ENCODE measurements at places on chromosomes 12 and 14.

DNA sequence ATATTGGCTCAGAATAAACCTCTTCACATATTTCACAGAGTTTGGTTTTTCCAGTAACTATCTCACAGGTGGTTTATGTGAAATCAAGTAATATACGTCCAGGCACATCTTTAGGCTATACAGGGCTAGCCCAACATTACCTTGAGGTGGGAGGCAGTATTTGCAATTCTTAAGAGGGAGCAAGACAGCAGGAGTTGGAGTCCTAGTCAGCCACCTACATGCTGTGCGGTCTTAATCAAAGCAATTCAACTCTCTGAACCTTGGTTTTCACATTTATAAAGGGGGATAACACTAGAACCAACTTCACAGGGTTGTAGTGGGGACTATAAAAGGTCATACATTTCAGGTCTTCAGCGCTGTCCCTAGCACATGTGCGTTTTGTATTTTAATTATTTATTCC, 73.5 kb upstream of the FICD start:
- DNase-seq = no peak

DNA sequence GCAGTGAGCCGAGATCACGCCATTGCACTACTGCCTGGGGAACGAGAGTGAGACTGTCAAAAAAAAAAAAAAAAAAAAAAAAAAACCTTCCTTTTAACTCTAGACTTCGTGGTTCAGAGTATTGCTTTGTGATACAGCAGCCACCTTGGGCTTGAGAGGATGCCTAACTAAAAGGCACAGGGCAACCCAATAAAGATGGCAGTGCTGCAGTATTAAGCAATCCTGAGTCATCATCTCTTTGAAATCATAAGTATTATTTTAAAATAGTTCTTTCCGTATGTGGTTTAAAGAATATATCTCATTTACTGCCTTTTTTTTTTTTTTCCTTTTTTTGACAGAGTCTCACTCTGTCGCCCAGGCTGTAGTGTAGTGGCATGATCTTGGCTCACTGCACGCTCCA, 116.1 kb downstream of the PLEKHA5 start:
- DNase-seq = no peak

DNA sequence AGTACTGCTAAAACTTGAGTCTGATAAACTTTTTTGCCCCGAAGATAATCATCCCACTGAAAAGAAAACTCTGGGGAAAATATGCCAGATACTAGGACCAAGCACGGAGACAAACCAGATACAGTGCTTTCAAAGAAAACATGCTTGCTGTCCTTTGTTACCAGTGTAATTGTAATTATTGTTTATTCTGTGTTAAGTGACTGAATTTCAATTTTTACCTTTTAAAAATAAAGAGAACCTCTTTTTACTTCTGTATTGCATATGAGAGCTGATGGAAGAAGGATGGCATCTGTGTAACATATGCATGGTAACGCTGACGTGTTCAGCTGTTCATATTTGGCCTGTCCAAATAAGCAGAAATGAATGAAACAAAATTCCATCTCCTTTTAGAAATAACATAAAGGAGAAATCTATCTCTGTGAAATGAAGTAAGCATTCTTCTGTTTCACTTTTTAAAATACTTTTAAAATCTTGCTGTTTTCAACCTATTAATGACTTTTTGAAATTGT, 22.5 kb downstream of the SLC35E3 start:
- no peak for DNase-seq

DNA sequence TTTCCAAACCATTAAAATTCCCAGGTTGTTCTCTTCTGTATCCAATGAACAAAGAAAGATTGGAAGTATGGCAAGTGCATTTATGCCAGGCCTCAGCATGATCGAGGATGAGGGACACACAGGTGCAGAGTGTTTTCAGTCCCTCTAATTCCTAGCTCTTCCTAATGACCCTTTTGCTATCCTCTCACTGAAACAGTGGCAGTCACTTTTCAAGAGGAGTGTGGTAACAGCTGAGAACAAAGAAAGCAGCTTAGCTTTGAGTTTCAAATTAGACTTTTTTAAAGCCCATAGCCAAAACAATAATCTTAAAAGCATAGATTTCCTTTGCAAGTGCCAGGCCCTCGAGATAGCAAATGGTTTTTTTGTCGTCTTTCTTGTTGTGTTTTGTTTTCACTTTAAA, 110.8 kb downstream of the KCNH5 start:
- no peak for DNase-seq

- no peak for DNase-seq
Measured at GRCh38 chr14:104436741-104437701, 142.5 kb upstream of the C14orf180 start.

DNA sequence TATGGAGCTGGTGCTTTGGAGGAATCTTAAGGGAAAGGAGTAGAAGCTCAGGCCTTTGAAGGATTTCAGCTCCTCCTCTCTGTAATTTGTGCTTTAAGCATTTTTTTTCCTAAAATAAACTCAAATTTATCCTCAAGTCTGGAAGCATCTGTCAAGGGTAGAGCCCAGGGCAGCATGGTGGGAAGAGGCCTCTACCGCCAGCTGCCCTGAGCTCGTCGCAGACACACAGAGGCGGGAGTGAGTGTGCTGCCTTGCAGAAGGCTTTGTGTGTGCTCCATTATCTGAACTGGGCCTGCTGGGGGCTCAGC, 9.3 kb downstream of the DHRS2 start:
- DNase-seq = no peak

DNA sequence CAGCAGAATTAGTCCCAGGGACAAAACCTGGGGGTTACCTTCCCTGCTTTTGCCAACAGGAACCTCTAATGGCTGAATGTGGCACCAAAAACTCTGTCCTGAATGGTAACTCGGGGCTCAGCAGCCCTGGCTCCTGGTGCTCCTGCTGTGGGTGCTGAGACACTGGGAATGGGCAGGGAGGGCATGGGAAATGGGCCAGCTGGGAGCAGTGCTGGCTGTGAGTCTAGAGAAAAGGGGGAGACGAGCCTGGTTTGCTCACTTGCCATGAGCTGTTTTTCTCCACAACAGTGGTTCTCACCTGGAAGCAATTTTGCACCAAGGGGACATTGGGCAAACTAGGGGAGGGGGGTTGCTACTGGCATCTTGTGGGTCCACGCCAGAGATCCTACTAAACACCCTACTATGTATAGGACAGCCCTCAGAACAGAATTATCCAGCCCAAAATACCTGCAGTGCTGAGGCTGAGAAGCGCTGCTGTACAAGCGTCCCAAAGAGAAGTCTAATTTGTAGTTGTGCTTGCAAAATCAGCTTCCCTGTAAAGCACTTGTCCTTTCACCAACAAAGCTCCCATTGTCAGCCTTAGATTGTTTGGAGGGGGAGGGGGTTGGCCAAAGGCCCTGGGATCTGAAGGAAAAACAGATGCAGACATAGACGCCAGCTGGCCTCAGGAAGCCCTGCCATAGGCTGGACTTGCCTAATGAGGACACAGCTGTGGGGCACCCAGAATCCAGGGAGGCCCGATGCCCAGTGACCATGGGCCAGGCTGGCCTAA, 3.6 kb downstream of the LRRC74A start:
- no peak for DNase-seq

DNA sequence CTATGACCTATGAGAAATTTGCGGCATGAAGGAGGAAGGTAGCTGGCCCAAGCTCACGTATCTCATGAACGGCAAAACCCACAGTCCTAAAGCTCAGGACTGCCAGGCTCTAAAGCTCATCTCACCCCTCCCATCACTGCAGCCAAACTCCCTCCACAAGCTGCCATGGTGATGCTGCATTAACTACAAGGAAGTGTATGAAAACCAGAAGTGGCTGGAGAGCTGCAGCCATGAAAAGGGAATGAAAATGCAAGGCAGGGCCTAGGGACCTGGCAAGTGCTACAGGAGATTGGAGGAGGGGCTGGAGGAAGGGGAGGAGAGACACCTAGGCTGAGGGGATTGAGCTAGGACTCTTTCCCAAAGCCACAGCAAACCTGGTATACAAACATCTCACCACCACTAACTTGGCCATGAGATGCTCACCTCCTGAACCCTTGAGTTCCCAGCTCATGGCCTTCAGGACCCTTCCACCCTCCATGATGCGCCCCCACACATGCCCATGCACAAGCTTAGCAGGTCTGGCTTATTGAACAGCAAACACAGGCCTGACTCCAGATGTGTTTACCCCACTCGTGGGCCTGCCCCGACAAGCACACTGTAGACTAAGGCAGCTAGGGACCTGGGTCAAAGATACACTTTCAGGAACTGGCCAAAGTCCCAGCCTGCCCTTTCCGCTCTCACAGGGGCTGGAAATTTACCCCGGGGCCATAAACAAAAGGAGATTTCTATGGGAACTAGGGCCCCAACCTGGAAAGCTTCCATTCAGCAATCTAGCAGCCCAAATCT, 42.0 kb downstream of the LTBP2 start:
- DNase-seq = no peak

GRCh38 chr14:105324080-105324778, 9.7 kb downstream of the PACS2 start:
- DNase-seq = no peak

DNA sequence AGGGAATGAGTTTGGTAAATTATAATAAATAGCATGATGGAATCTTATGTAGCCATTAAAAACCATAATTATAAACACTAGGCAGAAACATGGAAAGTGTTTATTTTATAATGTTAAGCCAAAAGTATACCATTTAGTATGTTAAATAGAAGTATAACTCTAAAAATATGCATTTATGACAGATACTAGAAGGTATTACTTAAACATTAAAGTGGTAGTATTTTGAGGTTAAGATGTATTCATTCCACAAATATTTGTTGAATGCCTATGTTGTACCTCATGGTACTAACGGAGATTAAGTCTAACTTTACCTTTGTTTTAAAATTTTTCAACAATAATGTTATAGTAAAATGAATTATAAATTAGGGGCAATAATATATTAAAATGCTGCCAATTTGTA, 24.1 kb downstream of the TTC8 start:
- DNase-seq = no peak

DNA sequence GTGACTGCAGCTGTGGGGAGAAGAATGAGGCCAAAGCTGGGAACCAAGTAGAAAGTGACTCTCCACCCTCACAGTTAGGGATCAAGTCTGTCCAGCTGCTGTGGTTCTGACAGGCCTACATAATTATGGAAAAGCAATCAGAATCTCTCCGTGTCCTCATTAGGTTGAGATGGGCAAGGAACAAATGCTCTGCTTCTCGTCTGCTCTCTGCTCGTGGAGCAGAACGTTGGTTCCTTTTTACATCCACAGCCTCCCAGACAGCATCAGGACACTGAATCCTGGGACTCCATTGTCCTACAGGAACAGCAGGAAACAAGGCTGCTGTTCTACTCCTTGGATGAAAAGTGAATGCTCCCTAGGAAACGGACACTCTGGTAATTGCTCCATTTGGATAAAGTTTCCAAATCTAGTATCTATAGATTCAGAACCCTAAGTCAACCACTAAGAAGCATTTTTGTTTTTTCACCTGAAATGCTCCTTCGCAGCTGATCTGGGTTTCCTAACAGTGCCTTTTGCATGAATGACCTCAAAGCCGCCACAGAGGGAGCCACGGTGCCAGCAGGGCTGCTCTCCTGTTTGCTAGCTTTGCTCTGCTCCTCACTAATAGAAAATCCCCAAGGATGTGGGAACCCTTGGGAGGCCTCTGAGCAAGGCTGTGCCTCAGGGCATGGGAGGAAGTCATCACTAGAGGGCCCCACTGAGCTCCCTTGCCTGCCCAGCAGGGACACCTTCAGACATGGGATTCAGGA, 102.0 kb downstream of the EGLN3 start:
- no peak for DNase-seq

- DNase-seq = no peak
Measured at GRCh38 chr12:41509271-41510055, 321.3 kb downstream of the PDZRN4 start.

- no peak for DNase-seq
Measured at GRCh38 chr12:131091976-131092691, 138.4 kb downstream of the ADGRD1 start.

DNA sequence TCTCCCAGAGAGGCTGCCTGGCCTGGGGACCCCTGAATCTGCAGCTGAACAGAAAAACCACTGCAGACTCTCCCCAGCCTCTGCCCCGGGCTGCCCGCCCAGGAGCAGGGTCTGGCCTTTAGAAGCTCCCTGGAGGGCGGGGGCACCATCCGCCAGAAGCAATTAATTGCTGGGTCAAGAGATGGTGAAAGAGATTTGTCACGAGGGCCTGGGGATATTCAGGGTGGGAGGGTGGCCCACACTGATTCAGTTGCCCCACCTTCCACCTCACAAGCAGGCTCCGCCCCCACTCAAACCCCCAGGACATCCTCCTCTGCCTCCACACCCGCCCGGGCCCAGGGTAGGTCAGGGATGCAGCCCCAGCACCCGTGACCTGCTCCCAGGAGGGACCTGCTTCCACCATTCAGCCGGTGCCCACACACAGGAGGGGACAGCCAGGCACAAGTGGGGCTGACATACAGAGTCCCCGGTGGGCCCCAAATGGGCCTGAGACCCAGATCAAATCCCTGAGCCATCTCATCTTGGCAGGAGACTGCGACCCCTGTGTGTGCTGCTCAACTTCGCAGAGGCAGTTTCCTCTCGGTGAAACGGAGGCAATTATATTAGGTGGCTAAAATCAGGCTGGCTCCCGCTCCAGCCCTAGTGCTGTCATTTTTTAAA, 23.0 kb downstream of the NCOR2 start:
- DNase-seq = no peak

GRCh38 chr14:65080960-65081747, 21.2 kb downstream of the MAX start:
- DNase-seq = no peak

GRCh38 chr14:55546212-55546874, 33.7 kb upstream of the KTN1 start:
- DNase-seq = no peak

GRCh38 chr14:77024171-77024691, 4.3 kb downstream of the IRF2BPL start:
- DNase-seq = peak; percentile 73

DNA sequence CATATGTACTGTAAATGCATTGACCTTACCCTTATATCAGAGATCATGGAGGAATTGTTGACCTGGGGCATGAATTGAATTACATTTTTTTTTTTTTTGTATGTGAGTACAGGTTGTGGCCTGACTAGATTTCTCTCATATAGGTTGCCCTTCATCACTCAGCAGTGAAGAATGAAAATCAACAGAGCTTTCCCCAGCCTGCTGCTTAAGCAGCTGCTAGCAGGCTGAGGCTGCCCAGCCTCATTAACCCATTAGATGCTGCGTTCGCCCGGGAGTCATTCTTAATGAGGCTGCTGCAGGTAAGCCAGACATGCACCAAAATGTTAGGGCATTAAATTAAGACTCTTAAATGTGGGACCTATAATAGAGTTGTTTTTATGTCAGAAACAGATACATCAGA, 236.0 kb downstream of the ETNK1 start:
- no peak for DNase-seq

DNA sequence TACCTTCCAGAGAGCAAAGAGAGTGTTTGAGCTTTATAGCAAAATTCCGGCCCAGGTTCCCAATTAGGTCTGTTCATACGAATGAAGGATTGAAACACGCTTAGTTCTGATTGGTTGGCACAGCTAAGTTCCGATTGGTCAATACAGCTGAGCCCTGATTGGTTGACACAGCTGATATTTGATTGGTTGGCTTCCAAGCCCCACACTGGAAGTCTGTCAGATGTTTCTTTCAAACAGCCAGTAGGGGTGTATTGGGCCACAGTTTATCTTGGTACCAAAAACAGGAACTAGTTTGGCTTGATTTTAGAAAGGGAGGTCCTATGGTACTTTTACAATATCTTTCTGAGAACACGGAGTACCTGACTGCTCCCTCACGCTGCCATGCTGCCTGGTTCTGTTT, 93.4 kb downstream of the CAND1 start:
- no peak for DNase-seq

- no peak for DNase-seq
Measured at GRCh38 chr12:80814453-80814852, 97.7 kb downstream of the MYF5 start.
